ENCODE measurements at places on chromosomes 7 and 10.

- no peak for DNase-seq
These were observed 7.3 kb downstream of the GPR37 start for GRCh38 chr7:124758327-124758726.

- no peak for DNase-seq
These were observed 622.4 kb downstream of the SDK1 start for GRCh38 chr7:3923307-3923918.

DNA sequence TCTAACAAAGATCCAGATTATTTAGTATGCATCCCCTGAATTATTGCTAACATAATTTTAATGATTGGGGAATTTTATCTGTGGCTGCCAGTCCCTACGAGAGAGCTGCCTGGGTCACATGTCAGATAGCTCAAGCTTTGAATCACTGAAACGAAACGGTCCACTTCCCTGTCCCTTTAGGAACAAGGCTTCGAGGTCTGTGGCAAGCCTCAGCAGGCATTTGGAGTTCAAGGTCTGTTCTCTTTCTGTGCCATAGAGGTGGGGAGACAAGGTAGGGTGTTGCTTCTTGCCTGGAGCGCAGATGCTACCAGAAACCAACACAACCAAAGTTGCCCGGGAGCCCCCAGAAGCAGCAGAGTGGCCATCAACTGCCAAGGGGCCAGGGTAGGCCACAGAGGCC, 13.9 kb upstream of the SH2D4B start:
- no peak for DNase-seq

- no peak for DNase-seq
These were observed 57.4 kb upstream of the HECTD2 start for GRCh38 chr10:91352760-91353159.

DNA sequence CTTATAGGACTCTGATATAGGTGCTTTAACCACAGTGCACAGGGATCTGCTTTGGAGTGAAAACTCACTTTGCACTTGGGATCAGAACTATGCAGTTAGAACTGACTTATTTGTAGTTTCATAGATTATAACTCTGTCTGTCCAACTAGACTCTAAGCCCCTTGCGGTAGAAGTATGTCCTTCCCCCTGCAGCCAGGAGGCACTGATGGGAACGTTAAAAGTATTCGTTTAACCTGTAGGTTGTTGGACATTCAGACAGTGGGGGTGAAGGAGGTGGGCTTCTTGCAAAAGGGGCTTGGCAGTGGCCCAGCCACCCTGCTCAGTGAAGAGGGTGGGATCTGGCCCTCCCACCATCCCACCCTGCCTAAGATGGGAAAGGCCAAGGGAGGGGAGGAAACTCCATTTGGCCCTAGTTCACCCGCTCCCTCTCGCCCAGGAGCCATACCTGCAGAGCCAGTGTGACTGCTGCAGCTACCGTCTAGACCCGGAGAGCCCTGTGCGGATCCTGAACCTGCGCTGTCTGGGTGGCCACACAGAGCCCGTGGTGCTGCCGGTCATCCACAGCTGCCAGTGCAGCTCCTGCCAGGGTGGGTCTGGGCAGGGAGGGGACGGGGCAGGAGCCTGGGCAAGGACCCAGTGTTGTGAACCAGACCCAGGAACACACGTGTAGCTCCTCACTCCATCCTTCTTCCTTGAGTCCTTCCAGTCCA, 5.7 kb upstream of the ZNF862 start:
- DNase-seq, result no peak
